ENCODE measurements at places on chromosomes 4 and X.
A peak's percentile ranks its signal among the peaks of the same experiment; 100 is the strongest.

DNA sequence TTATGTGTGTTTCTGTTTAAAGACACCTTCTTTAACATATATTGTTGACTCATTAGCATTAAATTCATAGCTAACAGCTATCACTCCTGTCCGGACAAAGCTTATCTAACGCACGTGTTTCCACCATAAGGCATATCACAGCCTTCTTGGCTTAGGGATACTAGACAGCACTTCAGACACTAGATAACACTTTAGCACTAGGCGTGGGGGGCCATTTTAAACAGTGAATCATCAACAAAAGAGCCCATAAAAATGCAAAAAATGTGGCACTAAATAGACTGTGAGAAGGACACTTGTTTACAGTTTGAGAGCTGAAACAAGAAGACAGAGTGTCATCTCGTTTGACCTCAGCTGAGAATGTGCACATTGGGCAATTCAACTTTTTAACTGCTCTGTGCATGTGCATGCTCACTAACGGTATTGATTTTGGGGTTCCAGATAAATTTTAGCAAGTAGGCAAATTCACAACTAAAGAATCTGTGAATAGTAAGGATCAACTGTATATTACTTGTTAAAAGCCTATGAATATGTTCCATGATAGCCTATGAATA is 58.9 kb upstream of the RAI2 start:
- DNase-seq = no peak

- DNase-seq = no peak
These were observed 20.4 kb downstream of the NELFA start for GRCh38 chr4:1988327-1988724.

DNA sequence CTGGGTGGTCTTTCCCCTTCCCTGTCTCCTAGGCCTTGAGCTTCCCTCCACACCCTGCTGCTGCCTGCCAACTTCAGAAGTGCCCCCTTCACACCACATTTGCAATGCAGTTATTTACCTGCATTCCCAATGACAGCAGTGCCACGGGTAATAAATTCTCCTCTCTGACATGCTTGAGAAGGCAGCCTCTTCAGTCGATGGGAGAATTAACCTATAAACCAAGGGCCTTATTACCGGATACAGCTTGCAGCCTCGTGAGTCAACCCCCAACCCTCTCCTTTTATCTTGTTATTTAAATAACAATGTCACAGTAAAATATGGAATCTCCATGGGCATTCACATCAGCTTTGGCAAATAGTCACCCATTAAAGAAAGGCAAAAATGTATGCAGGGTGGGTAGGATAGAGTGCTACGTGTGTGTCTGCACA is 34.7 kb upstream of the LGI2 start:
- no peak for DNase-seq

DNA sequence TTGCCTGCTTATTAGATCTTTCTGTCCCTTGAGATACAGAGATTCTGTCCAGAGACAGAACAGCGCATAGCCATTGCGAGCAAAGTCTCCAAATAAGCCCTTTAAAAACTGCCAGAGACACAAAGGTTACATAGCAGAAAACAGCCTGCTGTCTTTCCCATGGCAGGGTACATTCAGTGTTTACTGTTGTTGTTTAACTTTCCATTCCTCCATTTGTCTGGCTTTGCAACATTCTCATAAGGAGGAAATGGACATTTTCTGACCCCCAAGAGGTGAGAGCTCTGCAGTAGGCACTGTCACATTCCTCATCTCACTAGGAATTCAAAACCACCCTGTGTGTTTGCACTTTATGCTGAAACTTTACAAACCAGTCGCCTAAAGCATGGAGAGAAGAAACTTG is 48.3 kb downstream of the PDE5A start:
- no peak for DNase-seq

GRCh38 chrX:119672426-119672825 is 20.5 kb downstream of the SEPTIN6 start:
- no peak for DNase-seq

GRCh38 chr4:130636486-130636885 is 1540.5 kb downstream of the C4orf33 start:
- DNase-seq = no peak

DNA sequence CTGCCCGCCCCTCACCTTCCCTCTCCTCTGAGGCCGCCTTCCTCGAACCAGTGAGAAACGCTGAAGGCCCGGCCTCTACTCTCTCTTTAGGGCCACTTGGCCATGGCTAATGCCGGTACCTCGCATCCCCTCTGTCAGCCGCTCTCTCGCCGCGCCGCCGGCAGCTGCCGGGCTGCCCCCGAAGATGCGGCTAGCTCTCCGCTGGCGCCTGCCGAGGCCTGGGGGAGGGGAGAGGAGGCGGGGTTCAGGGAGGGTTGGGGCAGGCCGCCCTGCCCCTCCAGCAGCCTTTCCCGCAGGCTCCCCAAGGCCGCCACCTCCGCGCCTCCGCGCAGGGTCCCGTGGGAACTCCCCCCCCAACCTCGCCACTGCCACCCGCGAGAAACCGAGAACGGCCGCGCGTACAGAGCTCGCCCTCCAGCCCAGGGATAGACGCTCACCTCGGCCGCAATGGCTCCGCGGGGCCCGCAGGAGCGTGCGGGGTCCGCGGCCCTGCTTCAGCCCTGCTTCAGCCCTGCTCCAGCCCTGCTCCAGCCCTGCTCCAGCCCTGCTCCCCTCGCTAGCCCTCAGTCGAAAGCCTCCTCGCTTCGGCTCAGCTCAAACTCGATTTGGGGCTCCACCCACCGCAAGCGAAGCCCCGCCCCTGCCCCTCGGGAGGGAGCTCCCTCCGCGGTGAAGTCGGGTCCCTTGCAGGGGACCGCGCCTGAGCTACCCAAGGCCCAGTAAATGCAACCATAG is at the start of gene HUWE1:
Gene HUWE1, minus strand, starts transcription at position 569 of the 735 bp plus-strand sequence. CDS start 32,612 bp downstream, outside the sequence.
- peak; percentile 87 for DNase-seq

- peak; percentile 60 for DNase-seq
These were observed 862 bp upstream of the INPP4B start for GRCh38 chr4:142846729-142847596.

GRCh38 chr4:71006203-71006907 is 12.9 kb downstream of the DCK start:
- DNase-seq = no peak

DNA sequence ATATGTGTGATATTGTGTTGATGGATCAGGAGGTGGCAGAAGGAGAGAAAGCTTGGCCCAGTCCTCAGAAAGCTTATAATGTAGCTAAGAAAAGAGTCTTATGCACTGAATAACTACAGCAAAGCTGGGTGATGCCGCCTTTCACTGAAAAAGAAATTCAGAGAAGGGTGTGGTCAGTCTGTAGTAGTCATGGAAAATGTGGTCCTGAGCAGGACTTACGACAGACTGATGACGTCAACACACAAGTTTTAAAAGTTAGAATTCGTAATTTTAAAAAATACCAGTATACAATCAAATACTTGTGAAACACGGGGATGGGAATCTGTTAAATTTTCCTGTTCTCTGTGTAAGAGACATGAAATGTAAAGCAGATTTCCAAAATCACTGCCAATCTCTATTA is 87.0 kb upstream of the RAPGEF2 start:
- no peak for DNase-seq

GRCh38 chr4:158962393-158962792 is 140.5 kb upstream of the RAPGEF2 start:
- DNase-seq = no peak

DNA sequence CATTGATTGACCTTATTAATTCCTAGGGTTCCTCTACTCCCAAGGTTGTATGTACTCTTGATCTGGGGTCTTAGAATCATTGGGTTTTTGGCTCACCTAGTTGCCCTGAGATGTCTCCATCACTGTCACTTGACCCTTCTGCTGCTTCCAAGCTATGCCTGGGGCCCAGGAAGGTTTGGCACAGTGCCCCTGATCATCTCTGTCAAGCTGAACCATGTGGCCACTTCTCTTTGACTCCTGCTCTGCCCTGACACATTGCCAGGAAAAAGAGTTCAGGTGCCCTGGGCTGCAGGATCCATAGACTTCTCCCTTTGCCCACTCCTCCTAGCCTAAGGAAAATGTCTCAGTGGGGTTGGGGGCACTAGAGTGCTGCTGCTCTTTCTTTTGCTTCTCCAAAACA is 3.9 kb upstream of the CHST7 start:
- no peak for DNase-seq

DNA sequence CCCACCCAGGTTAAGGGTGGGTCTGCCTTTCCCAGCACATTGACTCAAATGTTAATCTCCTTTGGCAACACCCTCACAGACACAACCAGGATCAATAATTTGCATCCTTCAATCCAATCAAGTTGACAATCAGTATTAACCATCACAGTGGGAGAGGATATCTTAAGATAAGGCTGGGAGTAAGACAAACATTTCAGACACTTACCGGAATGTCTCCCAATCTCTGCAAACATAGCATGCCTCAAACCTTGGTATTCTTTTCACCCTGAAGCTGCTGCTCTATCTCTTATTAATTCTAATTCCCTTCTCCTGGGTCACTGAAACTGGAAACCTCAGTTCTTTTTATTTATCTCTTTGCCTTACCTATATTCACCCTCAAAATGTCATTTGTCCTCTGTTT is 19.0 kb upstream of the TAPT1 start:
- no peak for DNase-seq

DNA sequence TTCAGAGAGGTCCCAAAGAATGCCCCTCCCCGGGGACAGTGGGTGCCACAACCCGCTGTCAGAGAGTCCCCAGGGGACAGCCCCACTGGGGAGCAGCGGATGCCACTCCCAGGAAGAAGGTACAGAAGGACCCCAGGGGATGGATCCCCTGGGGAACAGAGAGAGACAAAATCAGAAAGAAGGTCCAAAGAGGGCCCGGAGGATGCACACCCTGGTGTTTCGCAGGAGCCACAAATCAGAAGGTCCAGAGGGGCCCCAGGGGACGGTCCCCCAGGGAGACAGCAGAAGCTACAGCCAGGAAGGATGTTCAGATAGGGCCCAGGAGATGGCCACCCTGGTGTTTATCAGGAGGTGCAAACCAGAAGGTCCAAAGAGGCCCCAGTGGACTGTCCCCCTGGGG is 1.4 kb downstream of the TEX13D start:
- no peak for DNase-seq

DNA sequence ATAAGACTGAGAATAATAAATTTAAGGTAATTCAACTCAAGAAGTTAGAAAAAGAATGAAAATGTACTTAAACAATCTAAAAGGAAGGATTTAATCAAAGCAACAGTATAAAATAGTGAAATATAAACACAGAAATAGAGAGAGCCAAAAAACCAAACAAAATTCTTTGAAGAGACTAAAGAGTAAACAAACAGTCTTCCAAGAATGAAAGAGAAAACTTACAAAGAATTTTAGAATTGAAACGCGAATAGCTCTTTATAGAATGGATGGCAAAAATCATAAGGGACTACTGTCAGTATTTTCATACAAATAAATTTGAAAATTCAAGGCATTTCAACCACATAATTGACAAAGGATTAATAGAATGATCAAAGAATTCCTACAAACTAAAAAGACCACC is 41.7 kb downstream of the VEGFC start:
- no peak for DNase-seq

DNA sequence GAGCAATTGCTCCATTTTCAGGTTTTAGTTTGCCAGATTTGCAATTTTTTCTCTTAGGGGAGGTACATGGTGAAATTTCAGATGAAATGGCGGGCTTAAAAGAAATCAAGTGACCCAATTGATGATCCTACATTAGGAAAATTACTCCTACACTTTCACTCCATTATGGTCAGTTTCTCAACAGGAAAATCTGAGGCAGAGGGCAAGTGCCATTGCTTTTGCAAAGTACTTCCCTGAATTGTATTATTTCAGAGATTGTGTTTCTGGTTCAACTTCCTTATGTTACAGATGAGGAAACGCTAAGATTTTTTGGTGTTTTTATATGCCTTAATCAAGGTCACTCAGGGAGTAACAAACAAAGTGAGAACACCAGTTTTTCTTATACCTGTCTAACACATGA is 302.2 kb downstream of the ARAP2 start:
- no peak for DNase-seq

- DNase-seq = peak; percentile 2
These were observed at the start of gene GLRA3 for GRCh38 chr4:174828845-174829701. Gene GLRA3, minus strand, starts transcription at chr4:174829247. Its CDS starts 436 bp downstream, at chr4:174828811.

Data from activated naive CD8-positive, alpha-beta T cell treated with anti-CD3 and anti-CD28 coated beads, Interleukin-2, amount 50 U/mL, for 24 hours (primary cell).